ENCODE measurements at places on chromosomes 1 and 21. TPM values are rescaled to one million over a fixed set of nuclear protein-coding genes. Genes with fewer than 3 reads are reported as not detected.
A peak's percentile ranks its signal among the peaks of the same experiment; 100 is the strongest.

DNA sequence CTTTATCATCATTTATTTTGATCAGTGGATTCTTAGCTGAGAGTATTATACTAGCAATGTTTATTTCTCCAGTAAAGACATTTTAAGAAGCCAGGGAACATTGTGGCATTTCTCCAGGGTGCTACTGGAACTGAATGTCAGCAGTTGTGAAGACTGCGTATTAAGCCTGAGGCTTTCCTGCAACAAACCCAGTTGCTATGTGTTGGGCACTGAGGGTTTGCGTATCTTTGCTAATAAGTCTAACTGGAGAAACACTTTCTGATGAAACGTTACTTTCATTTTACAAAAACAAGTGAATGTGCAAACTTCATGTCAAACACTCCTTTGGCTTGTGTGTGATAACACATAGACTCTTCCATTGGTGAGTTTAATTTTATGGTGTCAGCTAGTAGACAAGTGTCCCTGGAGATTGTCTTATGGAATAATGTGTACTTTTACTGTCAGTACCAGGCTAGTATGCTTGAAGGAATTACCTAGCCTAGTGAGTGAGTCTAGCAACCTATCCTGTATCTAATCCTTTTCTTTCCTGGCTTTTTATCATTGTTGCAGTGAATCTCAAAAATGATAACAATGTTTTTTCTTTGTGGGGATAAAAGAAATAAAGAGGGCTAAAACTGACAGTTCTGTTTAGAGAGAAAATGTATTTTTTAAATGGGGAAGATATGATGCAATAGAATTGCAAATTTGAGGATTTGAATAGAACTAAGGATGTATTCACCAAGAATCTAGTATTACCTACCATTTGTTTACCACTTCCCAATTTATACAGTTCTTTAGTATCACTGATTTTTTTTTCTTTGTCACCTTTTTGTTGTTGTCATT is 70.1 kb downstream of the MTR start:
- no peak for DNase-seq

DNA sequence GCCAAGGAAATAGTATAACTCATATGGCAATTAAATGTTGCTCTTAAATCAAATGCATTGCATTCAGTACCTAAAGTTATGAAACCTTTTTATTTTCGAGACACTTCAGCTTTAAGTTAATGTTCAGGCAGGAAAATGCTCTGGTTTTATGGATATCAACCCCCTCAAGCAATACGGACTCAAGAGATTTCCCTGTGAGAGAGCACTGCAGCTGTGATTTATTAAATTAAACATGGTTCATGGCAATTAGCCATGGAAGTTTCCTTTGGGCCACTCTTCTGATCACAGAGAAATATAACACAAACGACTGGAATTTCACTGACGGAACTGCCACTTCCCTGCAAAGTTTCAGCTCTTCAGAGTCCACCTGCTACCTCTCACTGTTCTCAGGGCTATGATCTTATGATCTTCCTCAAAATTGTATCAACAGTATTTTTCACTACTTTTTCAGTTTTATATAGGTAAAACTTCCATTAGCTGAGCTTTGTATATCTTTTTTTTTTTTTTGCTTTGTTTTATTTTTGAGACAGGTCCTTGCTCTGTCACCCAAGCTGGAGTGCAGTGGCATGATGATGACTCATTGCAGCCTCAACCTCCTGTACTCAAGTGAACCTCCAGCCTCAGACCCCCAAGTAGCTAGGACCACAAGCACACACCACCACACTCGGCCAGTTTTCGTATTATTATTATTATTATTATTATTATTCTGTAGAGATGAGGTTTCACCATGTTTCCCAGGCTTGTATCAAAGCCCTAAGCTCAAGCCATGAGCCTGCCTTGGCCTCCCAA is 923.1 kb upstream of the TMPRSS15 start:
- DNase-seq = no peak

- DNase-seq = peak; percentile 65
These were observed 49.4 kb upstream of the KIAA1614 start for GRCh38 chr1:180863158-180863775.

DNA sequence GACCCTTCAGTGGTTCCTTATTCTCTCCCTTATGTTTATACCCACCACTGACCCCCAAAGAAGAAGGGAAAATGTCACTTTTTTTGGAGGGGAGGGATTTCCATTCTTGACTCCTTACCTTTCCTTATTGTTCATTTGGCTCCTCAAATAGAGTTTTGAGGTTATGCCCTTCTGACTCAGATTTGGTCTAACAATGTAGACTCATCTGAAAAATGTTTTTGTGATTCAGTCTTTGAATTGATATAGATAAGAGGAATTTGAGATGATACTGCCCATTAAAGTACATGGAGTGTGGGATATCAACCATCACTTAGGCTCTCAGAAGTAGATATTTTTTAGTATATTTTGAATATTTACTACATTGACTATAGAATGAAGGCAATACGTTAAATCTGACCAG is 16.1 kb downstream of the USP1 start:
- DNase-seq = no peak

DNA sequence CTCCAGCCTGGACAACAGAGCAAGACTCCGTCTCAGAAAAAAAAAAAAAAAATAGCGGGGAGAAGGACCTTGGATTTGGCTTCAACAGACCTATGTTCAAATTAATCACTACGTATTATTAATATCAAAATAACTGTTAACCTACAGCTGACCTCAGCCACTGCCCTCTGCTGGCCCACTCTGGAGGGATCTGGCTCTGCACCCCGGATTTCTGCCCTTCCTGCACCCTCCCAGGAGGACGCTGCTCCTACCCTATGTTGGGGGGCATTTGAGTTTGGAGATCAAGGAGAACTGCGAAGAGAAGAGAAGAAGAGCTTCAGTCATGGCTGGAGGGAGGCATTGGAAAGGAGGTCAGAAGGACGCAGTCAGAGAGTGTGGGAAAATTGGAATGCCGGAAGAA is 96.7 kb downstream of the PSMG1 start:
- no peak for DNase-seq

Gene AKR1A1
- polyA plus RNA-seq = 275 TPM

Gene RPTN
- polyA plus RNA-seq = not detected

- no peak for DNase-seq
These were observed 60.0 kb upstream of the HMCN1 start for GRCh38 chr1:185674201-185674600.

GRCh38 chr1:221877311-221877710 is 135.4 kb upstream of the DUSP10 start:
- no peak for DNase-seq

GRCh38 chr1:115678141-115678540 is 36.4 kb downstream of the VANGL1 start:
- no peak for DNase-seq

- no peak for DNase-seq
These were observed 8.8 kb upstream of the INSL5 start for GRCh38 chr1:66809736-66810326.

- DNase-seq = peak; percentile 47
These were observed 48.8 kb downstream of the ZFYVE9 start for GRCh38 chr1:52190500-52191252.

DNA sequence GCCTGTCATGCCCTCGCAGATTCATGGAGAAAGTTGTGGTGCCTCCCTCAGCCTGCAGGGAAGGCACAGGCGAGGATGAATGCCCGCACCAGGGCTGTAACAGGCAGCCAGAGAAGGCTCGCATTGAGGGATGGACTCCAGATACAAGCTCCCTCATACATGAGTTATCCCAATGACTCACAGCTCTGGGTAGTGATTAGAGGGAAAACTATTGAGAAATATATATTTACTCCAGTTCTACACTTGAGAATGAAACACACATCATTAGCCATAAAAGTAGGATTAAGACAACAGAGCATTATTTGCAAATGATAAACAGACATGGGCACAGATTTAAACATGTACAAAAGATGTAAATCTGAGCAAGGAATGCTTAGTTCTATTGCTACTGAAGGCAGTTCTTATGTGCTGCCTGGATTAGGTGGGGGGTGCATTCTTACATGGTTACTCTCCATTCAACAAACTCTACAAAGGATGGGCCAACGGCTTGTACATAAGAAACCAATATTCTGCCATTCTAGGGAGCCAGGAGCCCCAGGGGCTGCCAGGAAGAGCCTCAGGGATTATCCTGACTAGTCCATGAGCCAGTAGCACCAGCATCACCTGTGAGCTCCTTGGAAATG is 97.9 kb downstream of the CSMD2 start:
- DNase-seq = no peak

DNA sequence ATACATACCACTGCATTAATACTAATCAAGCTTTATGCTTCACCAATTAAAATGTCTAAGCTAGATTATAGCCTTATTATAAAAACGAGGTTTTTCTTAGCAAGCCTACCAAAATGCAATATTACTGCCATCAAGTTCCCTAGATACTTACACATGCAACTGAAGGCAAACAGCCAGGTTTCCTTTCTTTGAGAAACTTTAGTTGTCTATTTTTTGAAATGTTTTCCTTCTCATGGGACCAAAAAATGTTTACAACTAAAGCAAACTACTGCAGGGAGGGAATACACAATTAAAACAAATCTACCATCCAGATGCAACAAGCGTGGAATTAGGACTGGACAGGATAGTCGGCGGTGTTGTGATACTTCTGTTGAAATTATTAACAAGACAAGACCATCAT is 1.3 kb downstream of the ZNF644 start:
- DNase-seq = no peak

DNA sequence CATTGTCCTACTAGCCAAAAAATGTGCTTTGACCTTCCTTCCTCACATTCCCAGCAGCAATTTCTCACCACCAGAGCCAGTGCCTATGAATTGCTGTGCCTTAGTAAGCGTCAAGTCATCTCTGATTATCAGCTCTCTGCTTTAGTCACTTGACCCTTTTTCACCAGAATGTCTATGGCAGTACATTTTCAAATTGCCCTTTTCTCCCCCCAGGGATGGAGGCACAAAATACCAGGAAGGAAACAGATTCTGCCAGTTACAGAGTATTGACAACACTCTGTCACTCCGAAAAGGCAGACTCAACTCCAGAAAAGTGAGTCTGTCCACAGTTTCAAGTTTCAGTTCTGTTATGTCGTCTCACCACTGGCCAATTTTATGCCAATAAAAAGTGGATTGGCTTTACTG is 167.4 kb downstream of the TNFSF18 start:
- DNase-seq = no peak

Gene CD1E
- polyA plus RNA-seq = not detected

Gene SLAMF6
- polyA plus RNA-seq = not detected

GRCh38 chr1:31717341-31717740 is 13.5 kb upstream of the COL16A1 start:
- no peak for DNase-seq

DNA sequence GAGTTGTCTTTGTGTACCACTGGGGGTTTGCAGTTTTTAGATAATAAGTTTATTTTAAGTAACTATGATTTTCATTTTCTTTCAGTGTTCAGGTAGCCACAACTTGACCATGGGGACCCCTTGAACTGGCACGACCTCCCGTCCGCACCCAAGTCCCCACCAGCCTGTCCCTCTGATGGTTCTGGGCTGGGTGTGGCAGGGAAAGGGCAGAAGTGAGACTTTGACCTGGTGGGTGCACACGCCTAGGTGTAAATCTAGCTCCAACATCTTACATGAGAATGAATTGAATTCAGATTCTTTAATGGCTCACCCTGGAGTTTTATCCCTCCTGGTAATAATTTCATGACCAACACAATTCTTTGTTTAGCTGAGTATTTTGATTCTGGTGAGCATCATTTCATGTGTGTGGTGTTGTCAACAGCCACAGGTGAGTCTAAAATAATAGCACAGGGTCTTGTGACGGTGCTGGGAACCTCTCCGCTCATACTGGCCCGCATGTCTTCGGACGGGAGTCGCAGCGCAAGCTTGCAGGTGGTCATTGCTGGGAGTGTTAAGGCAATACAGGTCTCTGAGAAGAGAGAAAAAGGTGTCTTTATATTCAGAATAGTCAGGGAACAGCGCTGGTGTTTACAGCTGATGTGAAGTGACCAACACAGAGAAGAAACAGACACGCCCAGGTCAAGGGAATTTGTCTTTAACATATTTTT is 50.8 kb upstream of the POFUT2 start:
- no peak for DNase-seq

GRCh38 chr1:198970916-198971315 is 332.1 kb downstream of the PTPRC start:
- no peak for DNase-seq

DNA sequence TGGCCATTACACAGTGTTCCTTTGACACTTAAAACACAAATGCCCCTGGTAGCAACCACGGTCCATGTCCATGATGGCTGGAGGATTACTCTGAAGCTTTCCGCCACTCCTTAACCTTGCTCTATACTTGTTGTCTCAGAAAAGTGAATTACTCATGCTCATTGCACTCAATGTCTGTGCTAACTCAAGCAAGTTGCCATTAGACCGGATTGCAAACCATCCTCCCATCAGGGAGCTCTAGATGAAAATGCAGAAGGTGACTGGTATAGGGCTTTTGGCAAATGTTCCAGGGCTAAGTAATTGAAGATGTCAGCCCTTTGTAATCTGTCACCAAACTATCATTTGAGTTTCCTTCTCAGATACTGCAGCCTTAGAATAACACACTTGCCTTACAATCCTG is 1288.3 kb upstream of the B3GALT2 start:
- no peak for DNase-seq

Gene AGMAT
- 2.3 TPM for polyA plus RNA-seq

DNA sequence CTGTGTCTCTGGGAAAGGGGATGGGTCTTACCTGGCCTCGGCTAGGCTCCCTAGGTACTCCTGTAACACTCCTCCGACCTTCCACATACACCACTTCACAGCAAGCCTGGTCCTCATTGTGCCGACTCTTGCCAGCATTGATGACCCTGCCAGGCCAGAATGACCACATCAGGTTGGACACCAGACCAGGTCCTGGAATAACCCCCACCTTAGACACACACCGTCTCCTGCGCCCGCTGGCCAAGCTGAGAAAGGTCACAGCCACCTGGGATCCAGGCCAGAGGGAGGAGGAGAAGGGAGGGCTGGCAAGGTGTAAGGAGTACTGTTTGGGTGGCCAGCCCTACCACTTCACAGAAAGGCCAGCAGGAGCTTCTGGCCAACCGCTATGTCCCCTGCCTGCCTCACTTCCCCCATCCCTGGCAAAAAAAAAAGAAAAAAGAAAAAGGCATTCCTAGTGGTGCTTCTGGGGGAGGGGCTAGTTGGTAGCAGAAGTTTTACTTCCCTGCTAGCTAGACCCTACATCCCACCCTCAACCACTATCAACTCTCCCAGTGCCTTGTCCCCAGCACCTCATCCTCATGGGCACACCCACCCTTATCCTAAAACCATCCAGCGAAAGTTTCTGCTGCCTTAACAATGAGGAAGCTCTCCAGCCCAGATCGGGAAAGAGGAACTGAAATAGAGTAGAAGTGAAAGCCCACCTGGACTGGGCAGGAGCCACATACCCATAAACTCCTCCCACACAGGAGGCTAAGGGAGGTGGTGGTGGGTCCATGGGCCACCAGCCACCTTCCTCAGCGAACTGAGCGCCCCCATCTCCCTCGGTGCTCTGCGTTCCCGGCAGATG is 1.4 kb downstream of the PPM1J start:
- peak; percentile 58 for DNase-seq

Data from GM23338 (cell line).